Left lung (tissue), 14 donors: ENCODE measurements at places on chromosomes 7 and 10. TPM values are rescaled to one million over a fixed set of nuclear protein-coding genes. Genes with fewer than 3 reads are reported as not detected.

- peak; percentile 37 for DNase-seq
These were observed 7.0 kb upstream of the PDCD4 start for GRCh38 chr10:110864662-110865140.

LRIT1 gene
- polyA plus RNA-seq = not detected

TMEM236 gene
- 0.65 TPM for polyA plus RNA-seq

GPER1 gene
- polyA plus RNA-seq = 5.7 TPM

- DNase-seq = no peak
These were observed 756.3 kb downstream of the AUTS2 start for GRCh38 chr7:70354409-70355169.

OR6B1 gene
- polyA plus RNA-seq = not detected

GRCh38 chr10:74150204-74150989 is at the start of gene AP3M1:
Gene AP3M1 (minus strand): TSS chr10:74150828. CDS start chr10:74138379, 12,449 bp downstream.
- no peak for DNase-seq

LAMB4 gene
- 0.10 TPM for polyA plus RNA-seq

CCM2 gene
- 31.1 TPM for polyA plus RNA-seq

DNA sequence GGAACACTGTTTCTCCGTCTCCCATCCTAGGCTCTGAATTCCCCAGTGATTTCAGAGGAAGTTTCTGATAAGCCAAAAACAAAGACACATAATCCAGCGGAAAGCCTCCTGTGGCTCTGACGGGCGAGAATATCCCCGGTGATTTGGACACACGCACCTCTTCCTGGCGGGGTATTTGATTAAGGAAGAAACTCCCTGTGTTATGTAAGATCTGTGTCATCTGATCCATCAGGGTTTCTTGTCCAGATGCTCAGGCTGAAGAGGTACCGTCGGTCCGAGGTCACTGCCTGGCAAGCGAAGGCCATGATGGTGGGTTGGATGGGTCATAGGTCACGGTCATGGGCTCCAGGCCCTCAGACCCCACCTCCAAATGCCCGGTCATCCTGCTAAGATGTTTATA is 39.6 kb upstream of the DNAJB6 start:
- DNase-seq = no peak

DNA sequence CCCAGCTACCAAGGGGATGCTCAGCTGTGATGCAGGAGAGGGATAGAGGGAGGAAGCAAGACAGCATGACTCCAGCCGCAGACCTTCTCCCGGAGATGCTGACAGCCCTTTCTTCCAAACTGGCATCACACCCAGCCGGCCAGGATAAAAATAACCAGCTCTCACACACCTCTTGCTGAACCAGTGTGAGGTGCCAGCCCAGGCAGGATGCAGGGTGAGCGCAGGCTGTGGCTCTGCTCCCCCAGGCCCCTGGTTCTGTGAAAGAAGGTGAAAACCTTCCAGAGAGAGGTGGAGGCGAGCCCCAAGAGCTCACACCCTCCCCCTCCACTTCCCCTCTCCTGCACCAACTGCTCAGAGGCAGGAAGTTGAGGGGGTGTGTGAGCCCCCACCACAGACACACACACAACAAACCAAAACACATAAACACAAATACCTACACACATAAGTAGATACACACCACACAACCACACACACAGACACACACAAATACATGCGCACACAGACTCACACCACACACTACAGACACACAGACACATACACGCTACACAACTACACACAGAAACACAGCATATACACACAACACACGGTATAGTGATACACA is 4.0 kb downstream of the GPR15LG start:
- no peak for DNase-seq

STOX1 gene
- polyA plus RNA-seq = 2.3 TPM

DNA sequence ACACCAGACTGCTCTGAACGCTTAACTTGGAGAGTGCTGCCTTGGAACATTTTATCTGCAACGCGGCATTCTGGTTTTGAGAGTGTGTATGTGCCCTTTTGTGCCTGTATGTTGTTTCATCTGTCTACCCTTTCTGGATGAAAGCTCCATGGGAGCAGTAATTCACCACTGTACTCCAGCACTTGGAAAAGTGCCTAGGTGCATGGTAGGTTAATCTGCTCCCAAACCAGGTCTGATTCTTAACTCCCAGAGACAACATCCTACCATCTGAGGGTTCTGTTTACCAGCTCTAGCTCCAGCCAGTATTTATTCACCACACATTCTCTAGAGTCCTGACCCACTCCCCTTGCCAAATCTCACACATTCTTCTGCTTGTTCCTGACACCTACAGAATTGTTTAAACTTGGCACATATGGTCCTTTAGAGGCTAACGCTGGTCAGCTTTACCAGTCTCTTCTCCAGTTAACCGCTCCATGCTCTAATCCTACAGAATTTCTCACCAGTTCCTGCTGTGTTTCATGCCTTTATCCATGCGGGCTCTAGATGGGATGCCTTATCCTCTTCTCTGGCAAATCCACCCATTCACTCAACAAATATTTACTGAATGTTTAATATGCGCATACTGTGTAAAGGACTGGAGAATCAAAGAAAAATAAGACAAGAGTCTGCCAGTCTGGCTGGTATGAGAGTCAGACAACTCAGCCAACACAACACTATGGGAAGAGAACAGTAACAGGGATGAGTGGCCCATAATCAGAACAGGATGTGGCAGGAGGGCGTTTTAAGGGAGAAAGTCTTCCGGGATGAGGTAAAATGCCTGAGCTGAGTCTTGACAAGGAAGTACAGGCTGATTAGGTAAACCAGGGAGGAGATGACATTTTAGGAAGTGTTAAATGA is 46.3 kb downstream of the MTPN start:
- DNase-seq = no peak
